ENCODE measurements at places on chromosomes 7 and 10.

- DNase-seq = no peak
These were observed 513 bp downstream of the ODAD2 start for GRCh38 chr10:27998178-27998953.

- no peak for DNase-seq
These were observed 214.4 kb upstream of the KIAA1217 start for GRCh38 chr10:23994459-23995046.

- DNase-seq = no peak
These were observed 24.1 kb downstream of the ELMO1 start for GRCh38 chr7:37424521-37424920.

DNA sequence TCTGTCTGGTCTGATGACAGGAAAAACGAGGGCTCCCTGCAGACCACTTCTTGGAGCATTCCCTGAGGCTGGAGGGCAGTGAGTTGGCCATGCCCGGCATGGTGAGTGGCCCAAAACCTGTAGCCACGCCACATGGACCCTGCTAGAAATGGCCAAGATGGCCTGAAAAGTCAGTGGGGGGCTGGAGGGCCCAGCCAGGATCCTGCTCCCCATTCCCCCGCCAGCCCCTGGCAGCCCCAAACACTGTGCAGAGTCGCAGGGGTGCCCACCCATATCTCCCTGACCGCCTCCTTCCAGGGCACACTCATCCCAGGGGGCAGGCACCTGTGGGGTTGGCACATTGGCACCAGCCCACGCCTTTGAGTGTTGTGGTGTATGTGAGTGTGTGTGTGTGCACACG, 18.7 kb upstream of the PPP2R2D start:
- DNase-seq = no peak

DNA sequence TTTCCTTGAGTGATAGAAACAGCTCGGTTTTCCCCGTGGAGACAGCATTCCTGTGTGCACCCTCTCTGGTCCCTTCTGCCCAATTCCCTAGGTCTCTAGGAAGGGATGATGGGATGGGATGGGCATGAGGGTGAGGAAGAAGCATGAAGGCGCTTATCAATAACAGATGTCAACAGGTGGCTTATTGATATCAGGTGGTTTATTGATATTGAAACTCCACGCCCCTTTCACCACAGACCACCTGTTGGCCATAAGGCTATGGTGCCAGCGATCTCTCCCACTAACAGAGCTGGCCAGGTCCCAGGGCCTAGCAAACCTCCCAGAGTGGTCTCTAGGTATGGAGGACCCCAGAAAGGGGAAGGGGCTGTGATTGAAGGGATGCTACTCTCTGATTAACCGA, 7.9 kb downstream of the MOSPD3 start:
- no peak for DNase-seq

DNA sequence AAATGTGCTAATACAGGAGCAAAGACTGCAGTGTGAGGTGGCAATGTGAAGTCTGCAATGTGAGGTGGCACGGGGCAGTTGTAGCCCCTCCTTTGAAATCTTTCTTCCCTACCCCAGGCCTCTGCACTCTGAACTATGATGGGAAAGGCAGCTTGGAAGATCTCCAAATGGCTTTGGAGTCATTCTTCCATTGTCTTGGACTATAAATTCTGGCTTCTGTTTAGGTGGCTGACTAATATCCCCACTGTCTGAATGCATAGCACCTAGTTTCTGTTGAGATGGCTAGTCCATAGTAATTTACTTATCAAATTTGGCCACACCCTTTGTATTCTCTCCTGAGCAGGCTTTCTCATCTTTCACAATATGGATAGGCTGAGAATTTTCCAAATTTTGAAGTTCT, 175.0 kb downstream of the CFTR start:
- no peak for DNase-seq

GRCh38 chr10:121091961-121092719, 241.0 kb downstream of the WDR11 start:
- DNase-seq = no peak
